ENCODE measurements at places on chromosomes 3 and 15. TPM values are rescaled to one million over a fixed set of nuclear protein-coding genes. Genes with fewer than 3 reads are reported as not detected.

Gene WWTR1
- total RNA-seq: 298 TPM

Gene AMIGO3
- 0.72 TPM for total RNA-seq

Gene CYP8B1
- total RNA-seq: 0.08 TPM

Gene RASGRP1
- 0.51 TPM for total RNA-seq

Gene ROBO2
- 1.3 TPM for total RNA-seq

Gene RTP3
- not detected for total RNA-seq

Gene HES1
- 28.5 TPM for total RNA-seq

- DNase-seq: no peak
These were observed 69.0 kb downstream of the ARHGAP31 start for GRCh38 chr3:119362940-119363725.

DNA sequence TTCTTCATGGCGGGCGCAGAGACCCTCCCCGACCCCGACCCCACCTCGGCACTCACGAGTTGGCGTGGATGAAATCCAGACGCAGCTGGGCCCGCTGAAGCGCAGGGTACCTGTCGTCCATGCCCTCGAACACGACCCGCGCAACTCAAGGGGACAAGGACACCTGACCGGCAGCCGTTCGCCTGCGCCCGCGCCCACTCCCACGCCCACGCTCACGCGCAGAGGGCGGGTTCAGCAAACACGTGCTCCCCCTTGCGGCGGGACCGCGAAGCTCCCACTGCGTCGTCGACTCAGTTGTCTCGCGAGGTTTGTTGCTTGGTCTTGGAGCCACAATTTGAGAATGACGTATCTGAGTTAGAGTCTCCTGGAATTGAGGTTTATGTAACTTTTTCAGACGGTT, at the start of gene MORC1:
TSS of gene MORC1 (minus strand) at position 196 of the 400 bp plus-strand sequence. CDS start at position 121, 75 bp downstream.
- no peak for DNase-seq

- no peak for DNase-seq
These were observed 147.4 kb upstream of the BCHE start for GRCh38 chr3:165984589-165984988.

Data from Panc1 (cell line).